Cortex of kidney (tissue), 1 donor: ENCODE measurements at places on chromosomes 3 and 15.

- no peak for DNase-seq
Measured at GRCh38 chr3:88057630-88058305, 1.0 kb downstream of the CGGBP1 start.

GRCh38 chr3:112858410-112859069, 11.9 kb upstream of the CD200R1L start:
- no peak for DNase-seq

DNA sequence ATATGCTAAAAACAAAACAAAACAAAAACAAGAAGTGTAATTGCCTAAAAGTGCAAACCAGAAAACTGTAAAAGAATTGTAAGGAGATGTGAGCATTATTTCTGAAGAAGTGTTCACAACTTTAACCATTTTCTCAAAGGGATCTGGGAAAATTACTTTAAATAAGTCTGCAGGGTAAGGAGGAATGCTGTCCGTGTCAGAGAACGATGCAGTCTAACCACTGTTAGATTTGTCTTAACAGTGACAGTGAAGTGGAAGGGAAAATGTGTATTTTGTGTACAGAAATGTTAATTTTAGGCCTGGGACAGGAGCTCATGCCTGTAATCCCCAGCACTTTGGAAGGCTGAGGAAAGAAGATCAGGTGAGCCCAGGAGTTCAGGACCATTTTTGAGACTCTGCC, 95.7 kb downstream of the DLG1 start:
- no peak for DNase-seq

DNA sequence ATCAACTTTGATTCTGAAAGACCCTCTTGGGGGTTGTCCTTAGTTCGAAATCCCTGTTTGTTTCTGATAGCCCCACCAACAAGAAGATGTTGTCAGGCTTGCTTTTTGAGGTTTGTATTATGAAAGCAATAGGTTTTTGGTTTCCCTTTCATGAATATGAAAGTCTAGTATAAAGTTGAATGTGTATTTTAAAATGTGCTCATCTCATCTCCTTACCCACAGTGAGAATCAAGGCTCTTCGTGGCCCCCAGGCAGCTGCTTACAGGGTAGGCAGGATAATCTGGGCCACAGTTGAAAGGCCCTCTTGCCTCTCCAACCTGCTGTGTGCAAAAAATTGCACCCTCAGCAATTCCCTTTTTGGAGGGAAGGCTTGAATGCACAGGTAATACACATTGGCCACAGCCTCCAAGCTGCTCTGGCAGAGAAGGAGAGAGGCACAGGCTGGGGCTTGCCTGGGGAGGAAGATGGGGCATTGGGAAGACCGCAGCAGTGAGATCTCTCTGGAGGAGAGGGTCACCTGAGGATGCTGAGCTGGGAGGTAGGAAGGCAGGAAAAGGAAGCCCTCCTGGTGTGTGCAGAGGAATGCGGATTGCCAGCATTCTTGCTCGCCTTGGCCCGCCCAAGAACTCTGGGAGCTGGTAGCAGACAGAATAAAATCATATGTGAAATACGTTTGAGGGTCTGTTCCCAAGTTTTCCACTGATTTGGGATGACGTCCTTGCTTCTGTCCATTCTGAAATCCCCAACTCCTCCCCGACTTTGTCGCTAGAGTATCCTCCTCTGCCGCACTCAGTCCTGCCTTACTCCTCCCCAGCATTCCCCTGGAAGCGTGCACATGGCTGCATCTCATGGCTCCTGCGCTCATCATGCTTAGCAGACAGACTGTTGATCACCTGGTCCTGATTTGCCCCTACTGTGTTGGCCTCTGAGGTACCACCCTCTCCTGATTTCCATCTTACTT, 196.4 kb downstream of the RPLP1 start:
- DNase-seq: no peak

GRCh38 chr3:12986521-12986920, 86.7 kb downstream of the IQSEC1 start:
- DNase-seq: no peak

GRCh38 chr3:187361835-187362234, 6.3 kb upstream of the RTP4 start:
- DNase-seq: no peak

- no peak for DNase-seq
Measured at GRCh38 chr3:623914-624545, 427.5 kb downstream of the CHL1 start.

DNA sequence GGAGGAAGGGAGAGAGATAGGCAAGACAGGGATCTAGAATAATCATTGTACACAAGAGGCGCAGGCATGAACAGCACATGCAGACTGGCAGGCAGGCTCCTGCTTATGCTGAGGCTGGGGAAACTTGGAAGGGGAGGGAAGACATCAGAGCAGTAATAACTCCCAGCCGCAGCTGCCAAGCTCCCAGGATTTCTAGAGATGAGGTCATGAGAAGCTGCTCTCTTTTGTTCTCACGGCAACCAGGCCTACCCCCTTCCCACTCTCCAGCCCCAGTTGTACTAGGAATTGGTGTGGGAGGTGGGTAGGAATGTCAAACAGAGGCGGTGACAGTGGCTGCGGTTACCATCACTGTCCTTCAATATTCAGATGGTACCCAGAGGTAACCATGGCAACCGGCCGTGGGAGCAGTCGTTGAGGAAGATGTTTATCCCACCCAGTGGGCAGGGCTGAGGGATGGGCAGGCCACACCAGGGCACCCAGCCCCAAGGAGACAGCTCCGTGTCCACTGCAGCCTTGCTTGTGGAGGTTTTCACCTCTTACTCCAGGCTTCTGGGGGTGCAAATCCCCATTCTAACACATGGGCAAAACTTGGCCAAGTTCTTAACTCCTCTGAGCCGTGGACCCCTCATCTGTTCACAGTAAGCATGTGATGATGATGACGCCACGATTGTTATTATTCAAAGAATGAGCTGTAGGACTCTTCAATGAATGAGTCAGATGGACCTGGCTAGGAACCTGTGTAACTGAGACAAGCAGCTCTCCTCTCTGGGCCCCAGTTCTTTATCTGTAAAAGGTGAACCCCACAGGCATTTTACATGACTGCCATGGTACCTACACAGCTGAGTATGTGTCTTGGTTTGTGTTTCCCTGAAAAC, 360.8 kb upstream of the PROK2 start:
- no peak for DNase-seq

GRCh38 chr3:66037986-66038369, 740 bp downstream of the MAGI1 start:
- no peak for DNase-seq

GRCh38 chr15:29533647-29534046, 264.0 kb upstream of the NSMCE3 start:
- DNase-seq: no peak

DNA sequence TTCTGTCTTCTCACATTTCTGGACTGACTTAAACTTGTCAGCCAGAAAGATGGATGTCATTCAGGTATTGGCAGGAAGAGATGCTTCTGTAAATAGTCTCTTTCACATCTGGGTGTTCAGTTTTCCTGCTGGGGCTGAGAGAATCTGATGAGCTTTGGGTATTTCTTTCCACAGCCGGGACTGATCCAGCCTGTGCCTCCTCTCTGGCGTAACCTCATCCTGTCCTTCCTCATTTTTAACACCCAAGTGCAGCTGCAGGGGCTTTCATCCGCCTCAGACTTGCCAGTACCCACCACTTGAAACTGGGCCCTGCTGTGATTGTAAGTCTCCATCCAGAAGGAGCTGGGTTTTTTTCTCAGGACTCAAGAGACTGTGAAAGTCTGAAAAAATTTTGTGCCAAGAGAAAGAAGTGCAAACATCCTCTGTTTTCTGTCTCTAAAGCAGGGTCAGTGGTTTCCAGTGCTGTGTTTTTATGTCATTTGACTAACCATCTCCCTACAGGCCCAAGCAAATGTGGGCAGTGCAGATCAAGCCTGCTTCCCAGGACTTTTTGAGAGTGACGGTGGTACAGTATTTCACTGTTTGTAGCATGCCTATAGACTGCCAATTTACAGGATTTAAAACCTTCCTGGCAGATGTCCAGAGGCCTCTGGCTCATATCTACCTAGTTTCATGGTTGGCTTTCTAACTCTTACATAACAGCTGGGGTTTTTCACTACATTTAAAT, 342.7 kb downstream of the PTPRG start:
- no peak for DNase-seq

GRCh38 chr3:53805463-53806159, 40.6 kb downstream of the CHDH start:
- DNase-seq: no peak
